NCI-H526 treated with DMSO at 0.1 percent for 48 hours (cell line): ENCODE measurements at places on chromosomes 12 and 14.

GRCh38 chr14:49546766-49547165 is 39.4 kb downstream of the RPS29 start:
- DNase-seq = no peak

DNA sequence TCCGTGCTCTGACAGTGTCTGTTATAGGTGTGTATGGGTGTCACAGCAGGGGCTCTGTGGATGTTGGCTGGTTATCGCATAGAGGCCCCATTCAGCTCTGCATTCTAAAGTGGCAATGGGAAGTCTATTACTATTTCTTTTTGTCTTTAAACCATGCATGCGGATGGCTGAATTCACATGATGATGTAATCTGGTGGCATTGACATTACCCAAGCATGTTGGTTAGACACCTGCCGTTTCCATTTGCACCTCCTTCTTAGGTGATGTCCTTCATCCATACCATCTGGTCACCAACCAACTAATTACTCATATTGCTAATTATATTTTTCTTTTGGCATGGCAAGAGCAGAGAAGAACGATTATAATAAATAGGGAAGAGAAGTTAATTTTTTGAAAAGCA is 270.8 kb upstream of the RGS6 start:
- DNase-seq = no peak

- DNase-seq = no peak
These were observed 241.6 kb upstream of the NPAS3 start for GRCh38 chr14:32697114-32697513.

DNA sequence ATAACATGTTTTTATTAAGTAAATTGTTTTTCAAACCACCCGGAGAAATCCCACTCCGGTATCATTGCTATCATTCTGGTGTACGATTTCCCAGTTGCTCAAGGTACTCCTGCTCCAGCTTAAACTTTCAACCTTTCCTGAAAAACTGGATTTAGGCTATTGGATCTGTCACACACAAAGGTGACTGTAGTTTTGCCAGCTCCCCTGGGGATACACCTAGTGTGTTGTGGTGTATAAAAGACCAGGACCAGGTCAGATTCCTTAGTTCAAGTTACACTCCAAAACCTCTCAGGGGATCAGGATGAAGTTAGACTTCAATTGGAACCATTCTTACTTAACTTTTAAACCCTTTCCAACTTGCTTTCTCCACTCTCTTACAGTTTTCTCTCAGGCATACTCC is 303.9 kb downstream of the NOVA1 start:
- no peak for DNase-seq

DNA sequence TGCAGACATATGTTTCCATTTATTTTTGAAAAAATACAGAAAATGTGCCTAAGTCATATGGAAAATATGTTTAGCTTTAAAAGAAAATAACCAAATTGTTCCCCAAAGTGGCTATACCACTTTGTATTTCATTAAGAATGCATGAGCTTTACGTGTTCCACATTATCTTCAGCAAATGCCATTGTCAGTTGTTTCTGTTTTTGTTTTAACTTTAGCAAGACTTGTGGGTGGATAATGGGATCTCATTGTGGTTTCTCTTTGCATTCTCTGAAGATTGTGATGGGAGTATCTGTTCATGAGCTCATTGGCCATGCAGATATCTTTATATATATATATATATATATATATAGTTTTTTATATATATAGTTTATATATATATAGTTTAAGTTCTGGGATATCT is 181.5 kb downstream of the CCER1 start:
- DNase-seq = no peak

GRCh38 chr14:103146141-103146709 is 23.0 kb downstream of the TNFAIP2 start:
- DNase-seq = no peak

- peak; percentile 2 for DNase-seq
These were observed 77.9 kb downstream of the SPATA7 start for GRCh38 chr14:88463318-88463717.

- DNase-seq = no peak
These were observed 183.9 kb upstream of the CNOT2 start for GRCh38 chr12:70059373-70059772.
